ENCODE measurements at places on chromosomes 2 and 18.

- no peak for DNase-seq
Observed at GRCh38 chr2:105768961-105769452, 24.3 kb downstream of the NCK2 start.

DNA sequence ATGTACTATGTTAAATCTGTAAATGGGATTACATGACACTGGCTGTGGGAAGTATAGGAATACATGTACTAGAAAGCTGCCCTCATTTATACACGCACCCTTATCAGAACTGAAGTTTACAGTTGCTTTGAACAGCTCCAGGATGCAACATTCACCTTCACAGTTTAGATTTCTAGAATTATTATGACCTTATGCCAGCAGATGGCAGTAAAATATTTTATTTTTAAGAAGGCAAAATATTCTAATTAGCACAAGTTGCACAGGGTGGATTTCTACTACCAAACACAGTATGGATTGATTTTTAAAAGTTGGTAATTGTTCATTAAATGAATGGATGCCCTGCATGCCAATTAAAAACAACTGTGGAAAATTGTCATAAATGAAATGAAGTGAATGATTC lies 670.4 kb downstream of the KCNJ3 start:
- no peak for DNase-seq

DNA sequence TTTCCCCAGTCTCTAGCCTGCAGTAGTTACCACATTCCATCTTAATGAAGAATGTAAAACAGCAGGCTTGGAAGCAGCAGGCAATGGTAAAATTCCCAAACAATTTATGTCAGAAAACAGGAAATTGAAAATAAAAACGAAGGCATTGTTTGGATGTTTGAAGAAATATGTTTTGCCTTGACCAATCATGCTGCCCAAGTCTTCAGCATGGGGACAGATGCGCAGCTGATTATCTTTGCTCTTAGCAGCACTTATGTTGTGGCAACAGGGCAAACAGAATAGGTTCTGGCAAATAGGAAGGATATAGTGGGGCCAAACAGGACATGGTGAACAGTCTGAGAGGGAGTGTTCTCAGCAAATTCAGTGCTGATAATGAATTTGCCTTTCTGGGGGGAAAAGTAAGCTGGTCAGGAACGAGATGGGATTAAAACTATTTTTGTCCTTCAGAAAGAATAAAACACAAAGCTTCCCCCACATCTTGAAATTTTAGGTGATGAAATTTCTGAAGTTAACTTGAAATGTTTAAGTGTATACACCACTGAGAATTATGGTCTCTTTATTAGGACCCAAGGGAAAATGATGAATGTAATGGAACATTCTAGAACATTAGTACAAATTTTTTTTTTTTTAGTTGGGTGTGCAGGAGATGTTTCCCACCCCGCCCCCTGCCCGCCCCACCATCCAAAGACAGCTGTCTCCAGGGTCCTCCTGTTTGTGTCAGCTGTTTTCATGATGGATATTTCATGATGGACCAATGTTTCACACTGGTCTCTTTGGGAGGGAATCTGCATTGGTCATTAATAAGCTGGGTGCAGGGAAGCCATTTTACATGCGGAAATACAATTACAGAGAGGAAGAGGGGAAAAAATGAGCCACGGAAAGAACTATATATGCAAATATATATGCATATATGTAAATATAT lies 239.5 kb upstream of the REV1 start:
- no peak for DNase-seq

GRCh38 chr2:12223732-12224131 lies 477.3 kb downstream of the LPIN1 start:
- DNase-seq, result no peak

DNA sequence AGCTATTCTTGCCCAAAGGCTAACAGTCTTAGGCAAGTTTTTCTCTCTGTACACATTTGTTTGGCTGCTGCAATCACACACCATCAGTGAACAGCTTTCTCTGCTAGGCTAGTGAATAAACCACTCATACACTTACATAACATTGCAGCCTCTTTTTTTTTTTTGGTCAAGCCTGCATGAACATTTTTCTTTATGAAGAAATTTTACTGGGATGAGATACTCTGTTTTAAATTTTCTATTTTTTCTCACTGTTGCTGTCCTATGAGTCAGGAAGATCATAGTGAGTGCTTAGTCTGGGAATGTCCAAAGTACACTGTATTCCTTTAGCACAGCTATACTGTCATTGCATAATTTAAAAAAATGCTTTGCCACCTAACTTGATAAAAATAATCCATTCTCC lies 58.5 kb downstream of the ROCK1 start:
- no peak for DNase-seq

- no peak for DNase-seq
Observed at GRCh38 chr2:218009765-218010139, 7.0 kb upstream of the TNS1 start.

GRCh38 chr18:48600456-48601090 lies 61.7 kb downstream of the CTIF start:
- DNase-seq, result no peak

GRCh38 chr2:38723173-38723572 lies 28.0 kb downstream of the SRSF7 start:
- no peak for DNase-seq

- no peak for DNase-seq
Observed at GRCh38 chr2:156385242-156385641, 50.9 kb upstream of the GPD2 start.

DNA sequence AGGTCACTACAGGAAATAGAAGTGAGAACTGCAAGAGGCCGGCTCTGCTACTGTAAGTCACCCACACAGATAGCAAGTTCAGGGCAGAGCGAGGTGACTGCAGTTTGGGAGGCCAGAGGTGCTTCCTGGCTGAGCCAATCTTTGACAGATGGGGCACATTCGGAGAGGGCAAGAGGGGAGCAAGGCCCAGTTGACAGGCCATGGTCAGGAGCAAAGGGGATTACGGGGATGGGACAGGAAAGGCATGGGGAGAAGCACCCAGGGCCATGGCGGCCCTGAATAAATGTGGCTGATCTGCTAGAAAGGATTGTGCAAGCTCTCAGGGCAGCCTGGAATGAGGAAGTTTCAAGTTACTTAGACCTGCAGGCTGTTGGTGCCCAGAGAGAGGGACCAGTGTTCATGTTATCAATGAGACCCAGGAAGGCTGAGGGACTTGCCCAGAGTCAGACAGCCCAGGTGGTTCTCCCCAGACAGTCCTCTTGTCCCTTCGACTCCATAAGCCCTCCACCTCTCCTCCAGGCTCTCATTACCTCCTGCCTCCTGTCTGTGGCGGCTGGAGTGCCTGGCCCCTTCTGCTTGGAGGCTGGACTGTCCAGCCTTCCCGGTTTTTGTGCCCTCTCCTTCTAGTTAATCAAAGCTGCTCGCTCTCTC lies 123.3 kb downstream of the CTIF start:
- no peak for DNase-seq

- DNase-seq, result no peak
Observed at GRCh38 chr2:73043929-73044832, 27.3 kb downstream of the SFXN5 start.

GRCh38 chr18:79587779-79588635 lies 91.6 kb upstream of the CTDP1 start:
- peak; percentile 48 for DNase-seq

- peak; percentile 33 for DNase-seq
Observed at GRCh38 chr2:71530641-71531332, 77.4 kb downstream of the DYSF start.

DNA sequence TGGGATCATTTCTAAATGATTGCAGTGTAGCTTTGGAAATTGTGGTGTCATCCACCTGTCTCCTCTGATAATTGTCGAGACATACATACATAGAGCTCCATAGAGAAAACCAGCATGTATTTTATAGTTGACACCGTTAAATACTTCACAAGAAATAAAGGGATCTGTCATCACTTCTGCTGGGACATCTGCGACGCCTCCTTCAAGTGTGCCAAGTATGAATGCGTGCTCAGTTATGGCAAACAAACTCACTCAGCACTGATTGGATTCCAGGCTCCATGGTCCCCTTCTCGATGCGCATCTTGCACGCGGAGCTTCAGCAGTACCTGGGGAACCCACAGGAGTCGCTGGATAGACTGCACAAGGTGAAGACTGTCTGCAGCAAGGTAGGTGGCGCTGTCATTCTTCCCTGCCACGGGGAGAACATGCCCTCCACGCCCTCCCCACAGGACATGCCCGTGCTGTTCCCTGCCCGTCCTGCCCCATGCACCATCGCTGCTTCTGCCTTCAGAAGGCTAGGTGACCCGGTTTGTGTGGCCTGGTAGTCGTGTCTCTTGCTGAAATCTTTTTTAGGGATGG lies 64.1 kb downstream of the TRAPPC12 start:
- peak; percentile 50 for DNase-seq

DNA sequence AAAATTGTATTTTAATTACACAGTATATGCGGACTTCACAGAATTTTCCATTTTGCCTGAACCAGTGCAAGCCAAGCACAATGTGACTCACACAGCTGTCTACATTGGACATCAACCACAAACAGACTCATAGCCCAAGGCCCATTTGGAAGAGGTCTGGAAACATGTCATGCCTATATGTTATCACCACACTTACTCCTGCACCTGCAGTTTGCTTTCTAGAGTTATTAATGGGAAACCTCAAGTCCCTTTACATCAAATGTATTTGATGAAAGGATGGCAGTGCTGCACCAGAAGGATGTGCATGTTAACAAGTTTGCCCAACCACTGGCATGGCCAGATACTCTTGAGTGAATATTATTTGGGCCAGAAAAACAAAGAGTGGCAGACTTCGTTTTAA lies 548.9 kb upstream of the CDH2 start:
- DNase-seq, result no peak

- DNase-seq, result no peak
Observed at GRCh38 chr2:215137329-215137686, 1.1 kb downstream of the ABCA12 start.

DNA sequence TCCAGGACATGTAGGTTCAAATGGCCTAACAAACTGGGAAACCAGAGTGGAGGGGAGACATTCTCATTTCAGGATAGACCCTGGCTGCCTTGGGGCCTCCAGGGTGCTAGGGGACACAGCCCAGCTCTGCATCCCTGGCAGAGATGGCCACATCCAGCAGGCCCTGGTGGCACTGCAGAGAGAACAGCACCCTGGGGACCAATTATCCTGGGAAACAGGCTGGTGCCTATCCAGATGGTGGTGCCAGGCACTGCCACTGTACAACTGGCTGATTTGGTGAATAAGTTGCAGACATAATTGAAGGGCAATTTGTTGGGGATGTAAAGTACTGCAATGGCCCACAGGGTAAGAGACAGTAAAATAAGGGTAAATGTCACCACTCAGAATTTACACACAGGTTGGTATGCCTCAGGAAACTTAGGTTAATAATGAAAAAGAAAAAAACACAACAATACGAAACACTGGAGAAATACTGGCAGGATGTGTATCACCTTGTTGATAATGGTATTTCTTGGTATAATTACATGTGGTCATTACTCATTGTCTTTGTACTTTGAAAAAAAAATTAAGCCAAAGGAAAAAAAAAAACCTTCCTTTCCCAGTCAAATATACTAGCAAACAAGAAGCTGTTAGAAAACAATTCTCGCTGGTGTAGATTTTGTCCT lies 12.8 kb upstream of the SFTPB start:
- no peak for DNase-seq

- DNase-seq, result no peak
Observed at GRCh38 chr2:237503201-237503600, 16.1 kb downstream of the MLPH start.

GRCh38 chr18:46488471-46489213 lies 168.4 kb downstream of the LOXHD1 start:
- no peak for DNase-seq

GRCh38 chr2:20667531-20668401 lies 822 bp downstream of the GDF7 start:
- peak; percentile 64 for DNase-seq

- DNase-seq, result no peak
Observed at GRCh38 chr2:162795312-162795711, 43.3 kb downstream of the KCNH7 start.

DNA sequence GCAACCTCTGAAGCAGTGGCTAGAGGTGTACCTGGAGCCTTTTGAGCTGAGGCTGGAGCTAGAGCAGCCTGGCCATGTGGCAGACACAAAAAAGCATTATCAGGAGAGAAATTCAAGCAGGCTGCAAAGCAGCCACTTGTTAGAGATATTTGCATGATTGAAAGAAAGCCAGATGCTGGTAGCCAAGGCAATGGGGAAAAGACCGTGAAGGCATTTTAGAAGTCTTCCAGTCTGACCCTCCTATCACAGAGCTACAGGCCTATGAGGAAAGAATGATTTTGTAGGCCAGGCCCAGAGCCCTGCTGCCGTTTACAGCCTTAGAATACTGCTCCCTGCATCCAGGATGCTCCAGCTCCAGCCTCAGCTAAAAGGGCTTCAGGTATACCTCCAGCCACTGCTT lies 41.4 kb upstream of the TNP1 start:
- no peak for DNase-seq

GRCh38 chr2:200860092-200860795 lies 4.2 kb downstream of the CLK1 start:
- no peak for DNase-seq

- no peak for DNase-seq
Observed at GRCh38 chr2:183040604-183041003, 2.3 kb upstream of the NCKAP1 start.

GRCh38 chr18:24319757-24320156 lies 77.9 kb downstream of the OSBPL1A start:
- no peak for DNase-seq

DNA sequence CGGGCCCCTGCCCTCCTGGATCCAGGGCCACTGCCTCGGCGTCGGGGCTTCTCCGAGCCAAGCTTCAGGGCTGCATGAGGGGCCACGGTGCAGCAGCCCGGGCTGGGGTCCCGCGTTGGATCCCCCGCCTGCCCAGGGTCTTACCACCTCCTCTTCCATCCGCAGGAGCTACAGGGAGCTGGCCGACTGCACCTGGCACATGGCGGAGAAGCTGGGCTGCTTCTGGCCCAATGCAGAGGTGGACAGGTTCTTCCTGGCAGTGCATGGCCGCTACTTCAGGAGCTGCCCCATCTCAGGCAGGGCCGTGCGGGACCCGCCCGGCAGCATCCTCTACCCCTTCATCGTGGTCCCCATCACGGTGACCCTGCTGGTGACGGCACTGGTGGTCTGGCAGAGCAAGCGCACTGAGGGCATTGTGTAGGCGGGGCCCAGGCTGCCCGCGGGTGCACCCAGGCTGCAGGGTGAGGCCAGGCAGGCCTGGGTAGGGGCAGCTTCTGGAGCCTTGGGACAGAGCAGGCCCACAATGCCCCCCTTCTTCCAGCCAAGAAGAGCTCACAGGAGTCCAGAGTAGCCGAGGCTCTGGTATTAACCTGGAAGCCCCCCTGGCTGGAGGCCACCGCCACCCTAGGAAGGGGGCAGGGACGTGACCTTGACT lies 52.1 kb downstream of the RAMP1 start:
- no peak for DNase-seq

GRCh38 chr2:149575752-149576151 lies 11.8 kb downstream of the MMADHC start:
- no peak for DNase-seq

DNA sequence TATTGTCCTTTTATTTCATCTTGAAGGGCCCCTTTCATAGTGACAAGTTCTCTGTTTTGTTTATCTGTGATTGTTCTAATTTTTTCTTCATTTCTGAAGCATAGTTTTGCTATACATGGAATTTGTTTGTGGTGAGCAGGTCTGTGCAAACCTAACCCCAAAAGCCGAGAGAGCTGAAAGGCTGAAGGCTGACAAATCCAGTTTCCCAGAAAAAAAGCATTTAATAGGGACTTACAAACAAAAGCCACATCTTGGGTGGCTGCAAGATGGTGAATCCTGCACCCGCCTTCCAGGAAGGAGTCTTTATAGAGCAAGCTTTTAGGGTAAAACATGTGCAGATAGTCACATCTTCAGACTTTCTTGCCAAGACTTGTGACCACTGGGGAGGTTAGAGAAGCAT lies 473.4 kb upstream of the TRIB2 start:
- DNase-seq, result no peak
